ENCODE measurements at places on chromosomes 16 and 17. TPM values are rescaled to one million over a fixed set of nuclear protein-coding genes. Genes with fewer than 3 reads are reported as not detected.
A peak's percentile ranks its signal among the peaks of the same experiment; 100 is the strongest.

The CHST6 gene
- total RNA-seq = 4.3 TPM

GRCh38 chr17:80826955-80827645 lies 164.5 kb upstream of the CHMP6 start:
- no peak for DNase-seq

The RPRML gene
- total RNA-seq = not detected

The ACSM5 gene
- total RNA-seq = not detected

GRCh38 chr16:66894948-66895688 lies 14.8 kb downstream of the PDP2 start:
- peak; percentile 77 for DNase-seq

The CD68 gene
- 28.6 TPM for total RNA-seq

The MED9 gene
- 12.7 TPM for total RNA-seq

DNA sequence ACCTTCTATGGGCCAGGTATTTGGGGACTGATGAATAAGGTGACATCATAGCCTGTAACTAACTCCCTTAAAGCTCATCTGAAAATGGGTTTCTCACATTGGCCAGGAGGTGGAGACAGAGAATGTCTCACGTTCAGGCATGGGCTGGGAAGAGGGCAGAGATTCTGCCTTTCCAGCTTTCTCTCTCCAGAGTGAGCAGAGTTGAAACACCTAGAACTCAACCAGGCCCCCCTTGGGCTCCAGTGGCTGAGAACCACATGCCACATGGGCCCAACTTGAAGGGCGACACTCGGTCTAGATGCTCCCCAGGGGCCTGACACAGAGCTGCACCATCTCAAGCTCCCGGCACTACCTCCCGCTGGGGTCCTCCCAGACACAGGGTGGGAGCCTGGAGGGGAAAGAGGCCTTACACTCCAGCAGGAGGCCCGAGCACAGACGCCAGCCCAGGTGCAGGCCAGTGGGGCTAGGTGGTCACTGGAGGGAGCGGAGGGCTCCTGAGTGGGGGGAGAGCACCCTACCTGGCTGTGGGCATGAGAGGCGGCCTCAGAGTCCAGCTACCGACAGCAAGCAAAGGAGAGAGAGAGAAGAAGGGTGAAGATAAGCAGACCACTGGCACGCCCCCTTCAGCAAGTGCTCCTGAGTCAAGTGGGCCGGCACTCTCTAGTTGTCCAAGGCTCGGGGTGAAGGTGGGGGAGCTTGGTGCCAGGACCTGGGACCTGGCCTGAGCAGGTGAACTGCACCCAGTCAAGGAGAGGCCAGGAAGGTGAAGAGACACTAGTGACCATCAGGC lies 55.9 kb downstream of the MYO18A start:
- peak; percentile 64 for DNase-seq

- DNase-seq = no peak
Measured at GRCh38 chr16:11252482-11252931, 3.5 kb downstream of the SOCS1 start.

DNA sequence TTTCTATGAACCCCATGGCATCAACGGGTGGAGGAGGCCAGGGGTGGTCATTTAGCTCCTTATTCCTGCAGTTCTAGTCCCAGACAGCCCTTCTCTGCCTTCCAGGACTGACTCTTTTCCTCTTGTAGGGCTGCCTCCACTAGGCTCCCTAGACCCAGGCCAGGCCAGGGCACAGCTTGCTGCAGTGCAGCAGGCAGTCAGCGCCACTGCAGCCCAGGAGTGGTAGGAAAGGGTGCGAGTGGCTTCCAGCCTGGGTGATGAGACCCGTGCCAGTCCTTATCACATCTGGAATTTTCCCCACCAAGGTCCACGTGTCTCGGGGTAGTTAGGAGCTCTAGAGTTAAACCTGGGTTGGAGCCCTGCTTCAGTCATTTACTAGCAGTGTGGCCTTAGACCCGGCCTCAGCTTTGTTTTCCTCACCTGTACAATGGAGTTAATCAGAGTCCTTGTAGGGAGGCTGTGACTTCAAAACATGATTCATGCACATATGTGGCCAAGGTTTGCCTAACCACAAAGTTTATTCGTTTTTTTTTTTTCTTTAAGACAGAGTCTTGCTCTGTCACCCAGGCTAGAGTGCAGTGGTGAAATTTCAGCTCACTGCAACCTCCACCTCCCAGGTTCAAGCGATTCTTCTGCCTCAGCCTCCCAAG lies 4.7 kb downstream of the SLC5A11 start:
- DNase-seq = peak; percentile 29

- no peak for DNase-seq
Measured at GRCh38 chr16:85649411-85650134, 36.5 kb downstream of the GSE1 start.

GRCh38 chr16:70659953-70660671 lies 13.8 kb downstream of the IL34 start:
- DNase-seq = no peak

- DNase-seq = no peak
Measured at GRCh38 chr16:57469917-57470470, 7.5 kb downstream of the POLR2C start.

The MEIOC gene
- total RNA-seq = 4.7 TPM

The P4HB gene
- 750 TPM for total RNA-seq

DNA sequence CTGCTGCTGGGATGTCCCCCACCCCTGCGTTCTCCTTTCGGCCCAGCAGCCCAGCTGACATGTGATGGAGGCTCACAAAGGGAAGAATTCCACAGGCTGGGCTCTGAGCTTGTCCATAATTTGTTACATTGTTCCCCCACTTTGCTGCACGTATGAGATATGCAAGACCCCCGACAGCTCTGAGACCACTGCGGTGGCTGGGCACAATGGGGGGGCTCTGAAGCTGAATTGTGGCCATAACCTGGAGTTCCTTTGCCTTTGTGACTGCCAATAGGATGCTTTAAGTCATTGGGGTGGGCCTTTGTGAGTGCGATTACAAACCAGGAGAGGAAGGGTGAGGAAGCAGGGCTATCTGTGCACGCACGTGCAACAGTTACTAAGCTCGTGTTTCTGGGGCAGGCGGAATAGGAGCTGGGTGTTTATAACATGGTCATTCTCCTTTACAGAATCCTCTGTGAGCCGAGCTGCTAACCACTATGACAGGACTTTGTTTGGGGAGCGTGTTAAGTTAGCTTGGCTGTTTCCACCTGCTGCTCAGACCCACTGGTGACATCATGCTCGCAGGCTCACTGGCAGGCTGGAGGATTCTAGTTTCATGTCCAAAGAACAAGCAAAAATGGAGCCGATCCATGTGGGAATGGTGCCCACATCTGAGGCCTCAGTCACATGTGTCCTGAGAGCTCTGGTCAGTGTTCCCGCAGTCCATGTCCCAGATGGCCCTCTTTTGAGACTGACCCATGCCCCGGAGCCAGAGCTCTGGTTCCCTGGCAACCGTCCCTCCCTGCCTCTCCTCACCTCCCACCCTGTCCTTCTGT lies 208.3 kb upstream of the SALL1 start:
- DNase-seq = no peak

DNA sequence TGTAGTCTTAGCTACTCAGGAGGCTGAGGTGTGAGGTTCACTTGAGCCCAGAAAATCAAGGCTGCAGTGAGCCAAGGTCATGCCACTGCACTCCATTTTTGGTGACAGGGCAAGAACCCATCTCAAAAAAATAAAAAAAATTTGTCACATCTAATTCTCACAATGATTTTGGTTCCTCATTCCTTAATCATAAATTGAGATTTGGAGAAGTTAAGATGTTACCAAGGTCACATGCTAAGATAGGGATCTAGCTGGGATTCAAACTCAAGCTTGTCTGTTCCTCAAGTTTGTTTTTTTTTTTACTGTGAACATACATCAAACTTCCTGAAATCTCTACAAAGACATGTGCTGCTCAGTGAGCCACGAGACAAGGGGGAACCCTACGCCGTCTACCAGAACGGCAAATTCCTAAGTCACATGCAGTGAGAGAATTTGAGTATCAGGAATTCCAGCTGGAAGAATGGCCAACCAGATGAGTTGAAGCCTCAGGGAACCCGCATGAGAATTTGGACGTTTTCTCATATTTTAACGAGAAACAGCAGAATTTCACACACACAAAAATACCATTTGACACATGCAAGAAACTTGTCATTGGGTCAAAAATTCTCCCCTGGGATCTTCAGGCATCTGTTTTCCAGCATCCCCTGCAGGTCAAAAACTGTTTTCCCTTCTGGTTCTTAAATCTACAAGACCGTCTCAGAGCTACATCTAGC lies 414.1 kb upstream of the GOT2 start:
- DNase-seq = no peak

GRCh38 chr17:82257473-82257872 lies 16.0 kb downstream of the CSNK1D start:
- DNase-seq = no peak

DNA sequence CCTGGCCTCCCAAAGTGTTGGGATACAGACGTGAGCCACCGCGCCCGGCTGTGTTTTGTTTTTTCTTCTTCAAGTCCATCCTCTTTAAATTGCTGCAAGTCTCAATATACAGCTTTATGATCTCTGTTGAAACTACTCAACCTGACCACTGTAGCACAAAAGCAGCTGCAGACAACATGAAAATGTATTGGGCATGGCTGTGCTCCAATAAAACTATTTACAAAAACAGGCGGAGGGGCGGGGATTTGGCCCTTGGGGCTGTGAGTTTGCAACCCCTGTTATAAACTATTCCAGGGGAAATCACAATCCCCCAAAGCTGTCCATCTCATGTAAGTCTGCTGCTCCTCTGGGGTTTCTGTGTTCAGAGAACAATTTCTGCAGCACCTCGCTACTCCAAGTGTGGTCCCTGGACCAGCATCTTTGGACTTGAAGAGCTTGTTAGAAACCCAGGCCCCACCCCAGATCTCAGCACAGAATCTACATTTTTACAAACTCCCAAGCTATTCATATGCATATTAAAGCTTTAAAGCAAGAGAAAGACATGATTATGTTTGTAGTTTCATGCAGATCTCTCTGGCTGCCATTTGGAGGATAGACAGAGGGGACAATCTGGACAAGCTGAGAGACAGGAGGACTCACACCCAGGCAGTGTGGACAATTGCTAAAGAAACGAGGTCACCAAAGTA lies 33.6 kb downstream of the TEKT5 start:
- no peak for DNase-seq

DNA sequence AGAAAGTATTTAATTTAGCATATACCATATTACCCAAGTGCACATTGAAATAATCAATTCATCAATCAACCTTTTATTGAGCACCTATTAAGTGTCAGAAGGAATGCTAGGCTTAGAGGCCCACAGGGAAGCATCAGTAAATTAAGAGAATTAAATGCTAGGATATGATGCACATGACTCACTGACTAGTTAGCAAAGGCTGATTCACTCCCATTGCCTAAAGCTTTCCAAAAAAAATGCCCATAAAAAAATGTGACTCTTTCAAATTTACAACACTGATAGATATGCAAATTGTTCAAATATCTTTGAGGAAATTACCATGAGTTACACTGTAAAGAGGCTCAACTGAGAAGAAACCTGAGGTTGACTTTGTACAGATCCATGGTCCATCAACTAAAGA lies 883.3 kb downstream of the CDH11 start:
- DNase-seq = no peak

The IKZF3 gene
- 41.0 TPM for total RNA-seq

The SMIM36 gene
- total RNA-seq = not detected

DNA sequence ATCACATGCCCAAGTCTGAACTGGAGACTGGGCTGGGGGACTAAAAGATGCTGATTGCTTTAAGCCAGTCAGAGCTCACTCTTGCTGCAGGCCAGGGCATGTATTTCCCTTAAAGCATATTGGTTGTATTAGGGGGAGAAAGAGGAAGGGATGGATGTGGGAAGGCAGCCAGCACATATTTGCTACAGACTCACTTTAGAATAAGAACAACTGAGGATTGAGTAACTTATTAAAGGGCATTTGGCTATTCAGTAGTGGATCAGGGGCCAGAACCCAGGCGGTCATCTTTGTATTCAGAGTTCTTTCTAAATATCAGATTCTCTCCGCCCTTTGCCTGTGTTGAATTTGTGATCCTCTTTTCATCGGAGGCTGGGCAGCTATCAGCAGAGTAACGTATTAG lies 231.7 kb downstream of the HAPSTR1 start:
- no peak for DNase-seq

The ARHGAP23 gene
- total RNA-seq = 140 TPM

DNA sequence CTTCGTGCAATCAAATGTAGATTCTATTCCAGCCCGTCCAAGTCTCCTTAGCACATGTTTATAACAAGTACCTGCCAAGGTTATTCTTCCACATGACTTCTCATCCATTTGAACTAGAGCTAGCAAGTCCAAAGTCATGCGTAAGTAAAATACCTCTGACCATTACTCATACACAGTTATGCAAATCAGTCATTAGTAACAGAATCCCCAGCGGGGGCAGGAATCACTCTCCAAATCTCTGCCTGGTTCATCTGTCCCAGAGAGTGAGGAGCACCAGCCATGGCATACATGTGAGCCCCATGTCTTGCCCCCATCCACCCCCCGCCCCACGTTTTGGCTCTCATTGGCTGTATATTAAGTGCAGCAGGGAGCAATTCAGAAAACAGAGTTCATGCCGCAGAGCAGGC lies 27.7 kb downstream of the SRL start:
- peak; percentile 70 for DNase-seq

The SNAI3 gene
- total RNA-seq = 0.34 TPM

DNA sequence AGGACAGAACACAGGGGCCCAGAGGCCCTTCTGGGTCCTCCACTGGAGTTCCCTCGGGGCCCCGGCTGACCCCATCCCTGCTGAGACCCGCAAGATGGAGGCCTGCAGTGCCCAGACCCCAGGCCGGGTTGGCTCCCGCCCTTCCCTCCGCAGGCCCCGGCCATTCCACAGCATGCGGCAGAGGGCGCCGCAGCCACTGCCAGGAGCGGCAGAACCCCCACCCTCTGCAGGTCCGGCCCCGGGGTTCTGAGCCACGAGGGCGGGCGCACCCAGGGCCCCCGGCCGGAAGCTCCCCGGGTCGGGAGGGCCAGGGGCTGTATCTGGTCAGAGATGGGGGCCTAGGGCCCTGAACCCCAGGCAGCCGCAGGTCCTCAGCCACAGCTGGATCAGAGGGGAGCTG lies 2.4 kb upstream of the PERCC1 start:
- DNase-seq = peak; percentile 47

DNA sequence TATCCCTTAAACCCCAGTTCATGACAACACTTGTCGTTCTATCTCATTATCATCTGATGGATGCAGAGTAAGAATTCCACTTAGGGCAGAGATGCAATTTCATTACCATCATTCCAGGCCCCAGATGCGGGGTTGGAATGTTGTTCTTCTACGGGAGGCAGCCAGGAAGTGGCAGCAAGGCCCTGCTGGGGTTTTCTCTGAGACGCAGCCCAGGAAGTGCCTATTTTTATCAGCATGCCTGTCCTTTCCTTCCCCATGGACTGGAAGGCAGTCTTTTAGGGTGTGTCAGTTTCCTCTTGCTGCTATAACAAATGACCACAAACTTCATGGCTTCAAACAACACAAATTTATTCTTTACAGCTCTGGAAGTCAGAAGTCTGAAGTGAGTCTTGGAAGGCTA lies 246.6 kb upstream of the DYNLRB2 start:
- no peak for DNase-seq

The ALG1 gene
- 41.6 TPM for total RNA-seq

GRCh38 chr17:42585353-42585752 lies 7.8 kb upstream of the PSMC3IP start:
- DNase-seq = no peak

Measured in Calu3 (cell line).